HTR-8/SVneo (cell line): ENCODE measurements at places on chromosomes 16 and 17.
A peak's percentile ranks its signal among the peaks of the same experiment; 100 is the strongest.

DNA sequence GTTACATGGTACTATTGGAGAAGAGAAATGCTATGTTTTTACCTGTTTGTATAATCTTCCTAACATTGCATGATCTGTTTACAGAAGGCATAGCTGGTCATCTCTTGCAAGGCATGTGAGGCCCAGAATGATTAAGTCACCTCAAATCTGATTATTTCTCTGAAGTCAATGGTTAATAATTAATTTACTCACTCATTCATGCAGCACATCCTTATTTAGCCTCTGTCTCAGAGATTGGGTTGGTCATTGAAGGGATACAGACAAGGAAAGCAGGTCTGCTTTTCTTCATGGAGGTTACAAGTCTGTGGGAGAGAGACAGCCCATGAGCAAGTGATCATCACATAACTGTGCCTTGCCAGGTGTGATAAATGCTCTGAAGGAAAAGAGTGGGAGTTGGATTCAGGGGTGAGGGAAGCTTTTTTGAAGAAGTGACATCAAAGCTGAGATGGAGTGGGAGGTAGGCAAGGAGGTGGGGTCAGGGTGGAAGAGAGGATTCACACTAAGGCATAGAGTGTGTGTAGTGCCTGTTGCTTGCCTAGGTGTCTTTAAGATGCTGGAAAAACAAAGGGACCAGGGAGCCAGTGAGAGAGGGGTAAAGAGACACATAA lies 16.3 kb upstream of the RBFOX1 start:
- DNase-seq = no peak

DNA sequence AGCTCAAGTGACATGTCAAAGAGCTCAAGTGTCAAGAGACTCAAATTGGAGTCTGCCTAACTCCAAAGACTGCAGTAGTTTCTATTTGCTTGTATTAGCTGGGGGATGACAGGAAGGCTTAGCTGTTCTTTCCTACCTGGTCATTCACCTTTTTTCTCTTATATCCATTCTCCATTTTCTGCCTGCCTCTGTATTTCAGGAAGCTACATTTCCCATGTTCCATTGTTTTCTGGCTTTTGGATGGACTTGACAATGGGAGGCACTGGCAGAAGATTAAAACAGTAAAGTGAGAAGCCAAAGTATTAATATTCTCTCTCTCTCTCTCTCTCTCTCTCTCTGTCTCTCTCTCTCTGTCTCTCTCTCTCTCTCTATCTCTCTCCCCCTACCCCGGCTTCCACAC lies 135.7 kb upstream of the ADAMTS18 start:
- DNase-seq = no peak

- no peak for DNase-seq
Measured at GRCh38 chr17:68906638-68907037, 48.6 kb downstream of the ABCA8 start.

GRCh38 chr17:43787728-43788127 lies 7.5 kb downstream of the CFAP97D1 start:
- no peak for DNase-seq

DNA sequence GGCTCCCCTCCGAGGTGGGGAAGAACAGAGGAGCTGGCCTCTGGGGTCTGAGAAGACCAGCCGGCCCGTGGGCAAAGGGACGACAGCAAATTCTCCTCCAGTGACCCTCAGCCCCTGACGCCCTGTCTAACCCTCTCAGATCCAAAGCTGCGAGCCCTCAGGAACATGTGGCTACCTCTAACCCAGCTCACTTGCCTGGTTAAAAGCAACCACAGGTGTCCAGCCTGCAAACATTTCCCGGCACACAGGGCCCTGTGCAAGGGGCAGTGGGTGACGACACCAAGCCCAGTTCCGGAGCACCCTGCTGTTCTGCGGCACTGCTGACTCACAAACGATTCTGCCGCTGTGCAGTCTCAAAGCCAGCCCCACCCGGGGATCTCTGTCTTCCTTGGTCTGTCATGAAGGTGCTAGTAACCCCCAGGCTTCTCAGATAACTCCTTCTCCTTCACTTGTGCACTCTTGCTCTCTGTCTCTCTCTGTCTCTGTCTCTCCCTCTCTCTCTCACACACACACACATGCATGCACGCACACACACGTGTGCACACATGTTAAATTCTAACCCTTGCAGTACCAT lies 23.0 kb downstream of the WNT3 start:
- DNase-seq = no peak

DNA sequence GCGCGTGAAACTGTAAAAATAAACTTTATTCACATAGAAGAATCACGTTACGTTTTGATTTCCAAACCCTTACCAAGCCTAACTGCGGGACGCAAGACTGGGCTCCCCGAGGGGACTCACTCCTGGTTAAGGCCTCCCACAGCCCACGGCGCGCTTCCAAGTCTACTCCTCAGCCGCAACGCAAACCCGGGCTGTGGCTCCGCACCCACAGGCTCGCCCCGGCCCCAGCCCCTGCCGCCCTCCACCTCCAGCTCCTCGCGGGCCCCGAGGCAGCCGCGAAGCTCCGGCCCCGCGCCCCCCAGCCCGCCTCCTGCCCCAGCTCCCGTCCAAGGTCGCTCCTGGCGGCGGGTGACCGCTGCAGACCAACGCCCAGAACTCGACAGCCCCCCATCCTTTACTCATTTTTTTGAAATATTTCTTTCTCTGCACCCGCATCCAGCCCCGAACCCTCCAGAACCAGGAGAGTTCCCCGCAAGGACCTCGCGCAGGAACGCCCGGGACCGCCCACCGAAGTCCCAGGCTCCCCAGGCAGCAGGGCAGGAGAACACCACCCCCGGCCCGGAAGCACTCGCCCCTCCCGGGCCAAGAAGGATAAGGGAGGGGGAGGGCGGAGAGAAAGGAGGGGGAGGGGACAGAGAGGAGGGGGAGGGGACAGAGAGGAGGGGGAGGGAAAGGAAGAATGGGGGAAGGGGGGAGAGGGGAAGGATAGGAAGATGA lies 912 bp downstream of the USP22 start:
- peak; percentile 91 for DNase-seq

DNA sequence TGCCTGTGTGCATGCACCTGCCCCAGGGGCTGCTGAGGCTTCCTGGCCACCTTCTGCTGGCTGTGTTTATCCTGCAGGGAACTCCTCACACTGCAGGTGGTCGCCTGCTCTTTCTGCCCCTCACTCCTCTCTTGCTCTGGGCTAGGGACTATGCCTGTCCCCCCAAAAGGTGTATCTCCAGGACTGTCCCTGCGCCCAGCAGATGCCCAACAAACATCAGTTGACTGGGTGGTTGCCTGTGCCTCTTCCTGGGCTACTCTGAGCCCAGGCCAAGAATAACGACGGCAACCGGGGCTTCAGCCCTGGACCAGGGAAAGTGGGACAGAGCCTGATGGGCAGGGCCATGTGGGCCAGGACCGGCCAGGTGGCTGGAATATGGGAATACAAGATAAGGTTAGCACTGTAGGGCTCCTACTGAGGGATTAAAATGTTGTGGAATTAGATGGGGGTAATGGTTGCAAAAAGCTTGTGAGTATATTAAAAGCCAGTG lies 55.4 kb downstream of the VAC14 start:
- no peak for DNase-seq

DNA sequence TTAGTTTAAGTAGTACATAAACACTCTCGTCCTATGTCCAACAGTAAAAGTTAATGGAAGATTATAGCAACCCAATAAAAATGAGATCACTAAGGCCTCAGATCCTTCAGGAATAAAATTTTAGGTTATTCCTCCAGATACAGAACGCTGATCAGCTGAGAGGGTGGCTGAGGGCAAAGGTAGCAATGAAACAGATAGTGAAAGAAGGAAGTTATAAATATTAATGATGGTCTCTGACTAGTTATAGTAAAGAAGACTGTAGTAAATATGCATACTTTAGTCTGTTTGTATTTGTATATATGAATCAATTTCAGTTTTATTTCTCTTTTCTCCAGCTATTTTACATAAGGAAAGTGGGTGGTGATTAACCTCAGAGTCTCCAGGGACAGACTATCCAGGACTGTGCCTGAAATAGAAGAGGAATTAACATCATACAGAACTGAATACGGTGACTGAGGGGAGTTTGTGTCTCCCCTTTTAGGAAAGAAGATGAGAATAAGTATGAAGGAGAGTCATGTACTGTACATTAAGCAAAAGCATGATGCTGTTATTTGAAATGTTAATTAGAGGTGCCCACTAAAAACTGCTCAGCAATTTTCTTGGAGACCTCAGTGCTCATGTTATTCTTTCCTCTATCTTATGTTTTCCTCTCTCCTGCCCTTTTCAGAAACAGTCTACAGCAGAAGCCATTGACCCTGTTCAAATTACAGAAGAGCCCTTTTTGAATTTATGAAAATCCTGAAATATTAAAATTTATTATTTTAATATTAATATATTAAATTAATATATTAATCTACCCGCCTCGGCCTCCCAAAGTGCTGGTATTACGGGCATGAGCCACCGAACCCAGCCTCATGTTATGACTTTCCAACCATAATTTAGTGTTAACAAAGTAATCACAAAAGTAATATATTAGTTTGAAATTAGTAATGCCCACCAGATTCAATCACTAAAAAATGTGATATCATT lies 36.5 kb upstream of the DHRS7B start:
- no peak for DNase-seq

DNA sequence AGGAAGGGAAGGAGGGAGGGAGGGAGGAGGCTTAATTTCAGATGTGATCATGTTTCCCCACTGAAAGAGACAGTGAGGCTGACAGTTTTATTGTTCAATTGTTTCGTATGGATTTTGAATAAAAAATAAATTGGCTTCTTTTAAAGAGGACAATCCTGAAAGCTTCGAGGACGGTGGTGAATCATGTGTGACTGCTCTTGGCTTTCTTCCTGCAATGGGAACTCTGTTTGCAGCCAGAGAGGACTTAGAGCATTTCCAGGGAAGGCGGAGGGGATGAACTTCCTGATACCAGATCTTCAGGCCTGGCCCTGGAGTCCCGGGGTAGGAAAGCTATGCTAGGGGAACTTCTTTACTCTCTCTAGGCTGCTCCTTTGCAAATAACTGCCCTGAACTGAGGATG lies 72.8 kb upstream of the C16orf82 start:
- no peak for DNase-seq

DNA sequence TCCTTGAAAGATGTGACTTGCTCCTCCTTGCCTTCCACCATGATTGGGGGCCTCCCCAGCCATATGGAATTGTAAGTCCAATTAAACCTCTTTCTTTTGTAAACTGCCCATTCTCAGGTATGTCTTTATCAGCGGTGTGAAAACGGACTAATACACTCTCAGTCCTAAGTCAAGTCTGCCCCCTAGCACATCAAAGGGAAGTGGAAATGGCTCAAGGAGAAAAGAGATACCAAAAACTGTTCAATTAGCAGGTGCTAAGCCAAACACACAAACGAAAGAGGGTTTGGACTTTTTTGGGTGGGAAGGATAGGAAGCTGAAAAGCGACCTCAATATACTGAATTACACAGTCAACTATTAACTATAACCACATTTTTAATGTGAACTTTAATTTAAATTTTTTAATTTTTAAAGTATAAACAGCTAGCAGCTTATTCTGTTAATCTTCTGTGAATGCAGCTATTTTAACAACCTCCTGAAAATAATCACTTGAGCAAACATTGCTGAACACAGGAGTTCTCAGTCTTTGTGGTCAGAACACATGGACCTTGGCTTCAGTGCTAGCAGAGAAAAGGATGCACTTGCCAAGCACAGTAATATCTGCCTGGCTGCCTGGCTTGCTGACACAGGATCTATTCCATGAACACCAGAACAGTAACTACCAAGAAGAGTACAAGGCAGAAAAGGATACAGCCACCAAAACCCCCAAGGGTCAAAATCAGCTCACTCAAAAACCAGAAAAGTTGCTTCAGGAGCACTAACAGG lies 10.9 kb downstream of the ZNF18 start:
- DNase-seq = no peak

DNA sequence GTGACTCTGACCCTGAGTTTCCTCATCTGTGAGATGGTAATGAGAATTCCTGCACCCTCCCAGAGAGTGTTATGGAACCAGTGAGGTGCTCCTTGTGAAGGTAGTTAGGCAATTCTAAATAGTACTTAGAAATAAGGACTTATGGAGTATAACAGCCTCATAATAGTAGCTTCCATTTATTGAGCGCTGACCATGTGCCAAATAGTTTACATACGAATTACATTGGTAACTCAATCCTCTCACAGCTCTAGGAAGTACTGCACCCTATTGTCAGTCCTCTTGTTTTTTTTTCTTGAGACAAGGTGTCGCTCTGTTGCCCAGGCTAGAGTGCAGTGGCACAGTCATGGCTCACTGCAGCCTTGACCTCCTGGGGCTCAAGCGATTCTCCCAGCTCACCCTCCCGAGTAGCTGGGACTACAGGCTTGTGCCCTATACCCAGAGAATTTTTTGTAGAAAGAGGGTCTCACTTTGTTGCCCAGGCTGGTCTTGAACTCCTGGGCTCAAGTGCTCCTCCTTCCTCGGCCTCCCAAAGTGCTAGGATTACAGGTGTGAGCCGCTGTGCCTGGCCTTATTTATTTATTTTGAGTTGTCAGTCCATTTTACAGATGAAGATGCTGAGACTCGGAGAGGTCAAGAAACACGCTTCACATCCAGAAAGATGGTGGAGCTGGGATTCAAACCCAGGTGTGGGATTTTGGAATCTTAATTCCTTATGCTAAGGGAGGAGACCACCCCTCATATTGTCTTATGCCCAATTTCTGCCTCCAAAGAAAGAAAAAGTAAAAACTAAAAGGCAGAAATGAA lies 2.9 kb downstream of the TNS4 start:
- DNase-seq = no peak

- no peak for DNase-seq
Measured at GRCh38 chr16:85820604-85821372, 21.3 kb downstream of the COX4I1 start.

DNA sequence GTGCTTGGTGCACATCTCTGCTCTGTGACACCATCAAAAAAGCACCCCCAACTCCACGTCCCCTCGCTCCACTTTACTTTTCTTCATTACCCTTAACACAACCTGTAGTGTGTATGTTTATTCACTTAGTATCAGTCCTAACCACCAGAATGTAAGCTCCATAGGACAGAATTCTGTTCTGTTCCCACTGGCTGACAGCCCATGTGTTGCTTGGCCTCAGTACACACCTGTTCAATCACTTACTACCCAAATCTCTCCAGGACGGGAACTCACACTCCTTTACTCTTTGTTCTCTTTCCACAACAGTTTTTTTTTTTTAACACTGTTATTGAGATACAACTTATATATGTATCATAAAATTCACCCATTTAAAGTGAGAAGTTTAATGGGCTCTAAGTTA lies 119.6 kb downstream of the MAF start:
- DNase-seq = no peak

DNA sequence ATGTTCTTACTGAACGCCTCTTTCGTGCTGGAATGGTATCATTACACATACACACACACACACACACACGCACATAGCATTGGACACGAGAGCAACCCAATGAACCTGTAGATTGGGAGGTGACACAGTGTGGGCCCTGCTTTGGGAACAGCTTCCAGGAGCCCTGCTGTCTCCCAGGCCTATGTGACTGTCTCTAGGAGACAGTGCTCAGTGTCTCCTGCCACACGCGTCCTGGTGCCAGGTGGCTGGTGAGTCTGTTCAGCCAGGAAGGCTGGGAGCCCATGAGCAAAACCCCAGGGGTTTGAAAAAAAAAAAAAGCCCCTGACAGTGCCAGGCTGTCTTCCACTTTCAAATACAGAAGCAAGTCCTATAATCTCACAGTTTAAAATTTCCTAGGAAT lies 2.4 kb upstream of the SPOP start:
- no peak for DNase-seq
